Trophoblast cell (in vitro differentiated cells and primary cell): ENCODE measurements at places on chromosomes 3 and 15.

- DNase-seq, result no peak
Observed at GRCh38 chr3:64438812-64439211, 213.5 kb upstream of the PRICKLE2 start.

- DNase-seq, result no peak
Observed at GRCh38 chr3:5039585-5039984, 60.3 kb downstream of the BHLHE40 start.

GRCh38 chr15:89360294-89360971, 25.8 kb upstream of the POLG start:
- no peak for DNase-seq

DNA sequence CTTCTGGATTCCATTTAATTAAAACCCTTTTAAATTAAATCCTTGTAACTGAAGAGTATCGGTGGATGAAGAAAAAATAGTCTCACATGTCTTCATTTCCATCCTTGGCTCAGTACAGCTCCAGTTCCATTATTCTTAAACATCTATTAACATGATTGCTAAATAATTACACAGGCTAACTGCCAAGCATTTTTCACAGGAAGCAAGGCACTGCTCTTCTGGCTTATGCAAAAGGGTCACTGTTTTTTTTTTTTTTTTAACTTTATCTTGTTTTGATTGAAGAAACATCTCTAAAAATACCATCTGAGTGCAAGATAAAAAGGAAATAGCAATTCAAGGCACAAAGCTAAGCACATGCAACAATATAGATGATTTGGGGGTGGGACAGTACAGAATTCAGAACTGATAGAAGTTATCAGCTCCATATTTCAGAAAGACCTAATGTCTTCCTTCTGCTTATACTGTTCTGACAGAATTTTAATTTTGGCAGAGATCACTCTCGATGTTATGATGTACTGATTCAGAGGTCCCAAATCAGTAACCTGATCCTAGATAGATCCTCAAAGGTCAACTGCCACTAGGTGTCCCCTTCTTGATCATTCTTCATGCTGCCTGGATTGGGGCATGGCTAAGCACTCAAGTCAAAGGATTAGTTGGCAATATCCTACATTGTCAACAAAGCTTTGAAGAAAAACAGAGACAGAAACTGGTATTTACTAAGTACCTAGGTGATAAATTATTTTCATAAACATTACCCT, 57.8 kb upstream of the ACTC1 start:
- DNase-seq, result no peak

DNA sequence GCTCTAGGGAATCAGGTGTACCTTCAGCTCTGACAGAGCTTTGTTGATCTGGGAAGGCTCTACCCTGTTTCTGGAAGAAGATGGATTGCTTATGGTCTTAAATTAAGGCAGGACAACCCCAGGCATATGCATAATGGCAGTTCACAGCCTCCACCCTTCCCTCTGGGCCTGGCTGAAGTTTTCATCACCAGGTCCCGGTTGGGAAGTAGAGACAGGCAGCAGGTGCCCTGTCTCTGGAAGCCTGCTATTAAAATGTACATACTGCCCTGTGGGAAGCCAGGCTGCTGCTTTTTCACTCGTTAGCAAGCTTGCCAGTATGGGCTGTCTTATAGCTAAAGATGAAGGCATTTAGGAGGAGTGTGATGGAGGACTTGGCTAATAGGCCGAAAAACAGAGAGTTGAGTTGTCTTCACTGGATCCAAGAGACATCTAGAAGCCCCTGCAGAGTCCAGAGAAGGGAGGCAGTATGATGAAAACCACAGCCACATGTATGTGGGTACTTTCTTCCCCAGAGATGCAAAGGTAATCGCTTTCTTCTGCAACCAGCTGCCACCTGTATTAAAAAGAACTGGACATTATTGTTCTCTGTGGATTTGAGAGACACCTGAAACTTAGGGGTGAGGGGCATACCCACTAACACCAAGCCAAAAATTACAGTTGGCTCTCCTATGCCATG, 34.4 kb downstream of the ABHD2 start:
- no peak for DNase-seq

DNA sequence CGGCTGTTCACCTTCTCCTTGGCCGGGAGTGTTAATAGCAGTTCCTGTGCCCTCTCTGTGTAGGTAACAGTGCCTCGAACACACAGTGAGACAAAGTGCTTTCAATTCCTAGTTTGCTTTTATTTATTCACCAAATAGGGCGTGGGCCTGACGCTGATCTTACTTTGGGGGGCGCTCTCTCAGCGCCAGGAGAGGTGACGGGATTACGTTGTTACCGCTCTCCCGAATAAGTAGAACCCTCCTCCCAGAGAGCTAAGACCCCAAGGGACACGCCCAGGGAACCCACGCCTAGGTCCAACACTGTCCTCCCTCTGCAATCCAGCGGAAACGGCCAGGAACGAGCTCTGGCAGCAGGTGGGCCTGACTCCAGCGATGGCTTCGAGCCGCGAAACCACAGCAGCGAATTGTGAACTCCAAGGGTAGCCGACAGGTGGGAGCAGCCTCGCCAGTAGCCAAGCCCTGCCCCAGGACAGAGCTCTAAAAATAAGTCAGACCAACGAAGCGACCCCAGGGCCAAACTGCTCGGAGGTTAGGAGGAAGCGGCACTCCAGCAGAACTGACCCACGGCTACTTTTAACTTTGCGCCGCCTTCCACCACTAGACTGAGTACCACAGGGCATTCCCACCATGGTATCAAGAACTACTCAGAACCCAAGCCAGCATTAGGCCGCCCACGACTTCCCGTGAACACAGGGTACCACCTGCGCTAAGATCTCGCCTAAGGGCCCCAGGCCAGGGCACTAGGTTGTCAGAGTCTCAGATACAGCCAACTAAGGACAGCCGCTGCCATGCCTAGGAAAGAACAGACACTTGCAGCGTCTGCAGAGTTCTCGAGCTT, 1.6 kb upstream of the SIN3A start:
- DNase-seq, result peak; percentile 59
